Glomerular endothelial cell (primary cell): ENCODE measurements at places on chromosomes 1 and 21. TPM values are rescaled to one million over a fixed set of nuclear protein-coding genes. Genes with fewer than 3 reads are reported as not detected.

GRCh38 chr1:34549199-34549598 is 205.6 kb upstream of the GJB5 start:
- no peak for DNase-seq

Gene FCER1G
- 1.7 TPM in 1 of 2 replicates, not detected in the other for total RNA-seq

DNA sequence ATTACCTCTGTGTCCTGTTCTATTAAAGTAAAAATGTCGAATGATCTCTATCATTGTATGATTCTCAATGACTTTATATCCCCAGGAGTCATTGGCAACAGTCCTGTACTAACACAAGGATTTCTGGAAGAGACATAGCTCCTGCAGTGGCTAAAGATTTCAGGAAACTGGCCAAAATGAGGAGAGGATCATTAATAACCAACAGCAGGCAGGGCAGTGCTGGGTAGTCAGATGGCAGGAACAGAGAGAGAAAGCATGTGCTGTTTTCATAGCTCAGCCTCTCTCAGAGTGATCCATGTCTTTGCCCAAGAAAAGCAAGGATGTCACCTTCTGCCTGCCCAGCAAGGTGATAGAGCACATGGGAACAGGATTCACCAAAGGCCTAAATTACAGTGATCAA is 604.7 kb upstream of the PLXNA2 start:
- no peak for DNase-seq

Gene IRF6
- 0.82 and 1.8 TPM in 2 replicates for total RNA-seq

DNA sequence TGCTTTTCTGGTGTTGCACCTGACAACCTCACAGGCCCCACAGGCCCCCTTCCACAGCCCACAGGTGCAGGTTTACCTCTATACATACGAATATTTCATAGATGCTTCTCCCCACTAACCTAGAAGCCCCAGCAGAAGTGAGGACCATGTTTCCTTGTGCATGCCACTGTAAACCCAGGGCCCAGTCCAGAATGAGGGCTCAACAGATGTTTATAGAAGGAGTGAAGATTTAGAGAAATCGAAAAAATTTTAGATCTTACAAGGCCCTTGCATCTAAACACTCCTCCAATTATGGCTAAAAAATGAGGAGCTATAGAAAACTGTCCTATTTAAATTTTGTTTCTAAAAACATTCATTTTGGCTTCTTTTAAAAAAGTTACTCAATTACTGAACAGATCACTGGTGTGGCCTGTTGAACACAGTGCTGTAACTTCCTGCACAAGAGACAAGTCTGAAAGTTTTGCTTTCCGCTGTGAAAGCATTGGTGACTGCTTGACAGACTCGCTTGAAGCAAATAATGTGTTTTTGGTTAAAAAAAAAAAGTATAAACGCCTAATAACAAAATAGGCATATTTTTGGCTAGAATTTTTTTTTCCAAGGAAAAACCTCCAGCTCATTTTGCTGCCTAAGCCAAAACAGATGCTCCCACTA is 1.2 kb downstream of the ABCB10 start:
- no peak for DNase-seq

DNA sequence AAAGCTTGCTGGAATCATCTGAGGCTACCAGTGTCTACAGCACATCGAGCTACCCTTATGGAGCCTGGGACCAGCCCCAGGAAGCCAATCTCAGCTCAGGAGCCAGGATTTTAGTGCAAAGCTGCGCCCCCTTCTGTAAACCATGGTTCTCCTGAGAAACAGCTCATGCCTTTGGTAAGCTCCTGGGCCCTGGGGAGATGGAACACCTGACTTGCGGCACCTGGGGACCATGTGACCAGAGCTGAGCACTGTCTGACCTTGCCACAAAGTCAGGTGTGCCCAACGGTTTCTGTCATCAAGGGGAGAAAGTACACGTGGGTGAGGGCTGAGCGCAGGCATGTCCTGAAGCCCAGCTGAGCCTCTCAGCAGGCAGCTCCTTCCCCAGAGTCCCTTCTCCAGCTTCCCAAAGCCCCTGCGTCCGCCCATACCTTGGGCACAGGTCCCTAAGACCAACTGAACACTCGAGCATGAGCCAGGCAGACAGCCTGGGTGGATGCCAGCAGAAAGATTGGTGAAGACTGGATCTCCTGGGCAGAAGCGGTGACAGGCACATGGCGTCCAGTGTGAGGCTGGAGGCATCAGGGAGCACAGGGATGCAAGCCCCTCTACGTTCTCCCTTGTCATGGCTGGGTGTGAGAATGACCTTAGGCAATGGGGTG is 57.9 kb upstream of the TENT5B start:
- no peak for DNase-seq

GRCh38 chr1:235874261-235874660 is 7.6 kb upstream of the LYST start:
- DNase-seq = no peak

- DNase-seq = no peak
Observed at GRCh38 chr1:216604771-216605170, 118.5 kb downstream of the ESRRG start.

- no peak for DNase-seq
Observed at GRCh38 chr1:6270401-6270800, 9.5 kb upstream of the GPR153 start.

DNA sequence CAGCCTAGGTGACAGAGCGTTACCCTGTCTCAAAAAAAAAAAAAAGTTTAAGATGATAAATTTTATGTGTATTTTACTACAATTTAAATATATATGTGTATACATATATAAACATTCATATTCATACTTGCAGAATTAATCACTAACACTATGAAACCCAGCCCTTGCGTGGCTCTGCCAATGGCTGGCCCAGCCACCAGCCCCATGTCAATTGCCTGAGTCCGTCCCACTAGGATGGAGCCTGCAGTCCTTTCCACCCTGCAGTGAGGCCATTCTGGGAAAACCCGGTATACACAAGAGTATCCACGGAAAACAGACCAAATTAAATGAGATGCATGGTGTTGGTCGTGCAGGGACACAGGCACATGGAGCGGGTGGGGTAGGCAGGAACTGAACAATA is 49.7 kb downstream of the TCP10L start:
- no peak for DNase-seq

GRCh38 chr1:64687725-64688327 is 57.0 kb upstream of the RAVER2 start:
- peak; percentile 58 for DNase-seq

GRCh38 chr1:109535971-109536491 is 3.6 kb upstream of the GPR61 start:
- DNase-seq = no peak

Gene KCNJ9
- not detected in 2 replicates for total RNA-seq

Gene INSRR
- not detected in 2 replicates for total RNA-seq

Gene CELF3
- not detected in 2 replicates for total RNA-seq

Gene SETDB1
- 23.1 and 29.5 TPM in 2 replicates for total RNA-seq

GRCh38 chr1:71054281-71054731 is 6.7 kb upstream of the PTGER3 start:
- DNase-seq = no peak

- DNase-seq = no peak
Observed at GRCh38 chr21:34687745-34688144, 19.0 kb downstream of the CLIC6 start.
